ENCODE measurements at places on chromosomes 3 and 15.

GRCh38 chr3:128076483-128077201, 24.4 kb downstream of the SEC61A1 start:
- no peaks in the 10 kb centered on the region for H3K27me3 ChIP-seq
- H3K4me3 ChIP-seq, result no peak overlapping the region
- peak; percentile 42 for DNase-seq
- H3K4me1 ChIP-seq, result peaks cover 22% of the 10 kb centered on the region

DNA sequence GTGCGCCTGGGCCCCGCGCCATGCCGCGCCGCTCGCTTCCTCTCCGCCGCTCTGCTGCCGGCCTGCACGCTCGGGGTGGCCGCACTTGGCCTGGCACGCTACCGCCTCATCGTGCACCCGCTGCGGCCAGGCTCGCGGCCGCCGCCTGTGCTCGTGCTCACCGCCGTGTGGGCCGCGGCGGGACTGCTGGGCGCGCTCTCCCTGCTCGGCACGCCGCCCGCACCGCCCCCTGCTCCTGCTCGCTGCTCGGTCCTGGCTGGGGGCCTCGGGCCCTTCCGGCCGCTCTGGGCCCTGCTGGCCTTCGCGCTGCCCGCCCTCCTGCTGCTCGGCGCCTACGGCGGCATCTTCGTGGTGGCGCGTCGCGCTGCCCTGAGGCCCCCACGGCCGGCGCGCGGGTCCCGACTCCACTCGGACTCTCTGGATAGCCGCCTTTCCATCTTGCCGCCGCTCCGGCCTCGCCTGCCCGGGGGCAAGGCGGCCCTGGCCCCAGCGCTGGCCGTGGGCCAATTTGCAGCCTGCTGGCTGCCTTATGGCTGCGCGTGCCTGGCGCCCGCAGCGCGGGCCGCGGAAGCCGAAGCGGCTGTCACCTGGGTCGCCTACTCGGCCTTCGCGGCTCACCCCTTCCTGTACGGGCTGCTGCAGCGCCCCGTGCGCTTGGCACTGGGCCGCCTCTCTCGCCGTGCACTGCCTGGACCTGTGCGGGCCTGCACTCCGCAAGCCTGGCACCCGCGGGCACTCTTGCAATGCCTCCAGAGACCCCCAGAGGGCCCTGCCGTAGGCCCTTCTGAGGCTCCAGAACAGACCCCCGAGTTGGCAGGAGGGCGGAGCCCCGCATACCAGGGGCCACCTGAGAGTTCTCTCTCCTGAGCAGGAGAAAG, 951 bp downstream of the GPR62 start:
- peaks cover 11% of the 10 kb centered on the region for H3K27me3 ChIP-seq
- H3K27ac ChIP-seq, result no peak overlapping the region
- no peak overlapping the region for H3K4me3 ChIP-seq
- H3K36me3 ChIP-seq, result no peaks in the 10 kb centered on the region

DNA sequence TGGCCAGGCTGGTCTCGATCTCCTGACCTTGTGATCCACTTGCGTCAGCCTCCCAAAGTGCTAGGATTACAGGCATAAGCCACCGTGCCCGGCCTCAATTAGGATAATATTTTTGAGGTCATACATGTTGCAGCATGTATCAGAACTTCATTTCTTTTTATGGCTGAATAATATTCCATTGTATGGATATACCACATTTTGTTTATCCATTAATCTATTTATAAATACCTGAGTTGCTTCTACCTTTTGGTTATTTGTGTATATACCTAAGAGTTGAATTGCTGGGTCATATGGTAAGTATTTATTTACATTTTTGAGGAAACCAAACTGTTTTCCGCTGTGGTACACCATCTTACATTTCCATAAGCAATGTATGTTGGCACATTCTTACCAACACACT, 18.1 kb upstream of the PYGO1 start:
- peaks cover 3% of the 10 kb centered on the region for H3K27me3 ChIP-seq
- no peaks in the 10 kb centered on the region for H3K36me3 ChIP-seq
- H3K4me3 ChIP-seq, result no peak overlapping the region
- no peak for DNase-seq
- H3K4me1 ChIP-seq, result no peaks in the 10 kb centered on the region

DNA sequence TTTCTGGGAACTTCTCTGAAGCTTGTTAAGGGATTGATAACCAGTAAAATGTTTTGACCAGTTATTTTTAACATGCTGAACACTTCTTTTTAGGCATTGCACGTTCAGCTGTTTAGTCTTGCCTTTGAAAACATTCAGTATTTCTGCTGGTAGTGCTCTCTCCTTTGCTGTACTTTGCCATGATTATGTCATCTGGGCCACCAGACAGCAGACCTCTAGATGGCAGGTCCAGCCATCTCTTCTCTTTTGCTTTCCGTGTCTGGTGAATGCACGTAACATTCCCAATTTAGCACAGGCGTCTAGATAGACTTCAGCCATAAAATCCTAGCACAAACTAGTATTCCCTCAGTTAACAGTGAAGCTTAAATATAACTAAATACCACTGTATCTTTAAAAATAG, 57.8 kb downstream of the RAB7A start:
- H3K4me1 ChIP-seq, result peaks cover 38% of the 10 kb centered on the region
- H3K27me3 ChIP-seq, result no peaks in the 10 kb centered on the region
- DNase-seq, result no peak
- H3K27ac ChIP-seq, result no peak overlapping the region

GRCh38 chr15:82531496-82532382, 8.5 kb downstream of the RPS17 start:
- no peak for DNase-seq
- no peak overlapping the region for H3K4me3 ChIP-seq
- no peaks in the 10 kb centered on the region for H3K27me3 ChIP-seq

DNA sequence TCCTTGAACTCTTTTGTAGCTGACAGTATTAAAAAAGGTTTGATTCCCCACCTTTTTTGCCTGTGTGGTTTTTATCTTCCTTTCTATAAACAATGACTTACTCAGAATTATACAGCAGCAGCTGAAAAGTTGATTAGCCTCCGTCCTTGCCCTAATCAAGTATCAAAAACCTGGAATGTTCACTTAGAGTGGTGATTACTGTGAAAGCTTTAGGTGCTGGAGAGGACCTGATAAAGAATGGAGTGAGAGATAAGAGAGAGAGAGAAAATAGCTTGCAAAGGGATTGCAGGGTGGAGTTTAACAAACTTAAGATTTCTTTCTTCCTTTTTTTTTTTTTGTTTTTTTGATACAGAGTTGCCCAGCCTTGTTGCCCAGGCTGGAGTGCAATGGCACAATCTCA, 6.7 kb downstream of the CGNL1 start:
- no peak overlapping the region for H3K27ac ChIP-seq
- H3K4me3 ChIP-seq, result no peak overlapping the region
- H3K27me3 ChIP-seq, result peaks cover 7% of the 10 kb centered on the region
- H3K4me1 ChIP-seq, result no peaks in the 10 kb centered on the region
- DNase-seq, result no peak
- no peaks in the 10 kb centered on the region for H3K36me3 ChIP-seq

GRCh38 chr15:68676011-68676605, 97.3 kb downstream of the CORO2B start:
- no peak overlapping the region for H3K4me3 ChIP-seq
- no peaks in the 10 kb centered on the region for H3K36me3 ChIP-seq
- no peaks in the 10 kb centered on the region for H3K4me1 ChIP-seq

- no peak for DNase-seq
- H3K4me1 ChIP-seq, result no peaks in the 10 kb centered on the region
- no peaks in the 10 kb centered on the region for H3K36me3 ChIP-seq
- peaks cover 5% of the 10 kb centered on the region for H3K27me3 ChIP-seq
These were observed 90.9 kb downstream of the RORA start for GRCh38 chr15:61138156-61138555.

- H3K4me3 ChIP-seq, result no peak overlapping the region
- no peaks in the 10 kb centered on the region for H3K27me3 ChIP-seq
- H3K36me3 ChIP-seq, result no peaks in the 10 kb centered on the region
These were observed 73.0 kb upstream of the POMGNT2 start for GRCh38 chr3:43178891-43179366.

DNA sequence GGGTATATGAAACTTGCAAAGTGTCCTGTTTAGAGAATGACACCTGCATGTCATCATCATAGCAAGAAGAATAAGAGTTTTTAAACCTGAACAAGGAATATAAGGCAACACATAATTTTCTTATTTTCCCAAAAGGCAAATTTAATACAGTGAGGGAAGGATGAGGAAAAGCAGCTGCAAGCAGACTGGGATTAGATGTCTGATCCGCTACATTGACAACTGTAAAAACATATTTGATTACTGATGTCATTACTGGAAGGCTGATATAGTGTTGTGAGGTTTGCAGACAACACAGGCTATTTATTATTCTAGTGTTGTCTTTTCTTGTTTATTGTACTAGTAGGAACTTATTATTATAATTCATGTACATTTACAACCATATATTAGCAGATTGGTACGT, 528.7 kb downstream of the ZIC1 start:
- no peak overlapping the region for H3K27ac ChIP-seq
- DNase-seq, result no peak
- no peak overlapping the region for H3K4me3 ChIP-seq
- no peaks in the 10 kb centered on the region for H3K27me3 ChIP-seq

- peaks cover 2% of the 10 kb centered on the region for H3K27me3 ChIP-seq
- no peak for DNase-seq
- H3K27ac ChIP-seq, result no peak overlapping the region
- H3K36me3 ChIP-seq, result no peaks in the 10 kb centered on the region
These were observed 4.8 kb downstream of the AQP9 start for GRCh38 chr15:58142827-58143461.

GRCh38 chr3:37979541-37980461, 10.8 kb upstream of the VILL start:
- H3K4me1 ChIP-seq, result no peaks in the 10 kb centered on the region
- peaks cover 3% of the 10 kb centered on the region for H3K27me3 ChIP-seq
- no peak overlapping the region for H3K27ac ChIP-seq
- no peaks in the 10 kb centered on the region for H3K36me3 ChIP-seq
- no peak overlapping the region for H3K4me3 ChIP-seq

DNA sequence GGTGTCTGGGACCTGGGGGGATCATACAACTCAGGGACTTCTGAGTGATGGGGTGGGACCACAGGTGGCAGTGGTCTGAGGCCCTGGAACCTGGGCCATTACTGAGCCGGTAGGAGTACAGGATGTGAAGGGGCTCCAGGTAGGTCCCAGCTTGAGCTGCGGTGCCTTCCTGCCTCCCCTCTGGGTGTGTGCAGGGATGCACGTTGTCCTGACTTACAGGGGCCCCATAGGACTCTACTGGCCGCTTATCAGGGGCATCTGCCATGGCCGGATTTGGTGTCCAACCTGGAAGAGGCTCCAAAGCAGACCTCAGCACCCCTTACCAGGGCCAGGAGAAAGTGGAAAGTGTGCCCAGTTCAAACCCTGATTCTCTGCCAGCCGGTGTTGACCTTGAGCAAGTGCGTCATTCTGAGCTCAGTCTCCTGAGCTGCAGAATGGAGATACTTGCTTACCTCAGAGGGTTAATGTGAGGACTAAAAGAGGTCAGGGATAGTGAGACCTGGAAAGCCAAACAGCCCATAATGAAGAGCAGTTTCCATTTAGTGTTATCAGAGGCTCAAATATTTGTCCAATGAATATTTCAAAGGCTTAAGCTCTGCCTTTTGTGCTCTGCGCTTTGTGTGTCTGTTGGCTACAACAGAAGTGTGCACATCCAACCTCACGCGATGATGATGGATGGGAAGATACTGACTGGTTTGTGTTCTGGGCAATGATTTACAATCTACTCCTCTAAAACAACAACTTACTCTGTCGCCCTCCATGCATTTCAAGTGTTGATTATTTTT, 35.4 kb upstream of the ESYT3 start:
- no peak overlapping the region for H3K27ac ChIP-seq
- H3K36me3 ChIP-seq, result no peaks in the 10 kb centered on the region
- DNase-seq, result no peak
- no peaks in the 10 kb centered on the region for H3K27me3 ChIP-seq

GRCh38 chr15:47944637-47945288, 176.0 kb upstream of the SLC24A5 start:
- H3K4me1 ChIP-seq, result no peaks in the 10 kb centered on the region
- no peak overlapping the region for H3K4me3 ChIP-seq
